RPMI7951 (cell line): ENCODE measurements at places on chromosomes 2 and 18. TPM values are rescaled to one million over a fixed set of nuclear protein-coding genes. Genes with fewer than 3 reads are reported as not detected.

- no peak for DNase-seq
Observed at GRCh38 chr18:11749305-11749704, 60.2 kb downstream of the GNAL start.

DNA sequence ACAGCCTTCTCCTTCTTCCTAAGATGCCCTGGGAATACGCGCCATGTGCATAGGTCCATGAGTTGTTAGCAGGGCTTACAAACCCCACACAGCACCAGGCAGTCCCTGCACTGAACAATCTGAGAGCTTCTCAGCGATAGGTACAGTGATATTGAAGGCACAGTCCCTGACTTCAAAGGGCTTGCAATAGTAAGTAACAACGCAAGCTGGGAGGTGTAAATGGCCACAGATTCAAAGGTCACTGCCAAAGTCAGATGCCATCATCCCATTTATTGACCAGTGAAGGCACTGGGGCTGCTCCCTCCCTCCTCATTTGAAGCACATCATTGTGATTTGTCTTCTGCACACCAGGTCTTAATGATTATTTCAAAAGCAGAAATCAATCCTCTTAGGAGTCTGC, 541 bp upstream of the SCYGR3 start:
- DNase-seq = no peak

GRCh38 chr2:225192869-225193268, 150.6 kb upstream of the DOCK10 start:
- no peak for DNase-seq

- no peak for DNase-seq
Observed at GRCh38 chr2:24115057-24115456, 8.1 kb downstream of the PFN4 start.

GRCh38 chr2:10289352-10289751, 13.4 kb upstream of the HPCAL1 start:
- DNase-seq = no peak

Gene IL37
- total RNA-seq = 0.36 and 0.49 TPM in 2 replicates

DNA sequence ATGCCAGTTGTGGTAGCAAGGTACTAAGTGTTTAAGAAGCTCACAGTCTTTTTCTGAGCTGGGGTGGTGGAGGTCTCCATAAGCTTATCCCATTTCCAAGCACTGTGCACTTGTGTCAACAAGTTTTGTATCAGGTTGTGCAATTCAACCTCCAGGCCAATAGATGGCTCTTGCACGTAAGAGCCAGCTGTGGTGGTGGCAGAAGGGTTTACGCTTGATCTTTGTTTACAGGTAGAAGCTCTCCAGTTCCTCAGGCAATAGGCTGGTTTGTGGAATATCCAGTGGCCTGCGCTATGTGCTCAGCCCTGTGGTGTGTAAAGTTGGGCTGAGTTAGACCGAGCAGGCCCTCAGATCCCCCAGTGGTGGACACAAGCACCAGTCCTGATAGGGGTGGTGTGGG, 89.7 kb upstream of the CNTNAP5 start:
- no peak for DNase-seq

DNA sequence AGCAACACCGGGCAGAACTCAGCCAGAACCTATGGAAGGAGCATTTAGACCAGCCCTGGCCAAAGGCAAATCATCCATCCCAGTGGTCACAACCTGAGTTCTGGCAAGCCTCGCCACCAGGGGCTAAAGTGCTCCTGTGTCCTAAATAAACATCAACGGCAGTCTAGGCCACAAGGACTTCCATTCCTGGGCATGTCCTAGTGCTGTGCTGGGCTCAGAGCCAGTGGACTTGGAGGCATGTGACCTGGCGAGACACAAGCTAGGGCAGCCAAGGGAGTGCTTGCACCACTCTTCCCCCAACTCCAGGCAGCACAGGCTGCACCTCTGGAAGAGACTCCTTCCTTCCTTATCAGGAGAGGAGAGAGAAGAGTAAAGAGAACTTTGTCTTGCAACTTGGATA, 69.0 kb downstream of the ST6GAL2 start:
- DNase-seq = peak; percentile 24

GRCh38 chr2:95298486-95299111, 1.5 kb downstream of the KCNIP3 start:
- DNase-seq = peak; percentile 81

- peak; percentile 50 for DNase-seq
Observed at GRCh38 chr2:25672494-25673299, 680 bp downstream of the DTNB start.

Gene BMP10
- total RNA-seq = not detected in 2 replicates

DNA sequence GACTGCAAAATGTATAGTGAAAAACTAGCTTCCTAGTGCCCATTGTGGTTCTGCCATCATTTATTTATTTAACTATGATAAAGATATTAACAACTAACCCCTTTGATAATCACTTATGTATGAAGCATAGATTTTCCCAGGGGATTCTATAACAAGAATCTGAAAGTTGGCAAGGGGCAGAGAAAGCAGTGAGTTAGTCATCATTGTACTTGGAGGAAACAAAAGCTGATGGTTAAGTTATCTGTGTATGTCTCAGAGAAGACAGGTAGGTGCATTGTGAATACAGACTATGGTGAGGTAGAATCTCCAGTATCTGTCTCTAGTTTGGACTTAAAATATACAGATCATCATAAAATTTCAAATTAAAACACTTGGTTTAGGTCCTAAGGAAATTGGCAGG, 2159.1 kb upstream of the CELF4 start:
- DNase-seq = no peak

DNA sequence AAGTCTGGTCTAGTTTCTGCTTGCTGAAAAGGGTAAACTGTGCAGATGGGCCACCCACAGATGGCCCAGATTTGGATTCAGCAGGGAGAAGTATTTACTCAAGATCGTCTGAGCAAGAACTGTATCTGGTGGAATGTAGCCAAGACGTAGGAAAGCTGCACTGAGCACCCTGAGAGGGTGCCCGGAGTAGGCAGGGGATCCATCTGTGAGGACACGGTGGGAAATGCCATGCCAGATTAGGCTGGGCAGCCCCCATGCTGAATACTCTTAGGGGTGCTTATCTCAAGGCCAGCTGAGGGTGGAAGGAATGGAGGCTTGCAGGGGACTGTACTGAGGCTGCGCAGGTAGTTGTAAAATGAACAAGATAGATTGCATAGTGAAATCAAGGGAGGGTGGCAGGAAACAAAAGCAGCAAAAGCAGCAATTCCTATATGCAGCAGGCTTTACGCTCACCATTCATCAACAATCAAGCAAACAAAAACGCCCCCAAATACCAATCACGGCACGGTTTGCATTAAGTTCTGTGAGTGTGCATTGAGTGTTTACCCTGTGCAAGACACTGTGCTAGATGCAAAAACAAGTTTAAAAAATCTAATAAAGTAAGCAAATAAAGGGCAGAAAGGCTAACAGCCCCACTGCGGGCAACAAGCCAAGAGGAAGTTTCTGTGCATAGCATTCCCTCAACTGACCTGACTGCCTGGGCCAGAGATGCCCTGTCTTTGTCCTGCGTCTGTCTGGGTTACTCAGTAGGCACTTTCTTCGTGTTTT, 32.2 kb upstream of the LPIN2 start:
- DNase-seq = no peak

Gene PLEK
- not detected in 2 replicates for total RNA-seq

GRCh38 chr2:134218930-134219658, 34.8 kb upstream of the MGAT5 start:
- DNase-seq = peak; percentile 27

- no peak for DNase-seq
Observed at GRCh38 chr18:79780547-79780946, 17.2 kb upstream of the KCNG2 start.

DNA sequence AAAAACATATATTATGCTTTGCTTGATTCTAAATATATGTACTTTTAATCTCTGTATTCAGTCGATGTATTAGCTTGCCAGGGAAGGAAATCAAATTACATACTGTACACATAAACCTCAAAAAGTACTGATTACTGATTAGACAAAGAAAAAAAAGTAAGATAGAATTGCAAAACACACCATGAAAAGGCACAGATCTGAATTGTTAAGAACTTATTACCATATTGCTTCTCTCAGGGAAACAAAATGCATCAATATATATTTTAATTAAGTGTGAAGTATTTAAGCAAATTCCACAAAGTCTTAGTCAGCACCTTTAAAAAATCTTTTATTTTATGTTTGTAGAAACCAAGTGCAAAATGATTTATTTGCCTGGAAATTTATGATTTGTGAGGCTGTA, 309.3 kb downstream of the RNF144A start:
- DNase-seq = no peak

DNA sequence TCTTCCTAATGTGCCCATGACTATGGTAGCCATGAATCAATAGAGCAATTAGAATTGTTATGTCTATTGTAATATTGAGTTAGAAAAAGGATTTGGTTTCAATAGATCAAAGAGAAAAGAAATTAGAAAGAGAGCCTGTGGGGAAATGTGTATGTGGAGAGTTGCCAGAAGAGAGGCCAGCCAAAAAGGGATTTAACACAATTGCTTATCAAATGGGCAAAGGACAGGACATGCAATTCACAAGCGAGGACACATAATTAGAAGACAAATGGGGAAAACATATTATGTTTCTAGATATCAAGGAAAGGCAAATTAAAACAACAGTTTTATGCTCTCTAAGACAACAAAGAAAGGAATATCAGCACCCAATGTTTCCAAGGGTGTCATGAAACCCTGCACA, 403.2 kb upstream of the KLHL29 start:
- DNase-seq = no peak

DNA sequence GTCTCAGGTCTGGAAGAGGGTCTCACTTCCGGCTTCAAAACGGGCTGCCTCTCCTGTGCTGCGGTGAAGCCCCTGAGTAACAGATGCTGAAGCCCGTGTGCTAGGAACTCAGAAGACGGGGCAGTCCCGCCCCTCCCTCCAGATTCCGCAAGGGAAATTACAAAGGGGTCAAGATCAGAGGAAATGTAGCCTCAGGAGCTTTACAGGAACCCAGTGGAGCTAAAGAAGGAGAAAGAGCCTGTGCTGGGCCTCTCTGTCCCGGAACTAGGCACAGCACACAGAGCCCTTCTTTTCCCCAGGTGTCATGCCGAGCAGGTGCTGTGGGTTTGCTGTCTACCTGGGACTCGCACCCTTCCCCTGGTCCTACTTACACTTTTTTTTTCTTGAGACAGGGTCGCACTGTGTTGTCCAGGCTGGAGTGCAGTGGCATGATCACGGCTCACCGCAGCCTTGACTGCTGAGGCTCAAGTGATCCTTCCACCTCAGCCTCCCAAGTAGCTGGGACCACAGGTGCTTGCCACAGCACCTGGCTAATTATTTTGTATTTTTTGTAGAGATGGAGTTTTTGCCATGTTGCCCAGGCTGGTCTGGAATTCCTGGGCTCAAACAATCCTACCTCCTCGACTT, 72.7 kb upstream of the MAP4K4 start:
- DNase-seq = no peak

- DNase-seq = peak; percentile 91
Observed at GRCh38 chr2:9637330-9637729, 6.5 kb upstream of the YWHAQ start.

DNA sequence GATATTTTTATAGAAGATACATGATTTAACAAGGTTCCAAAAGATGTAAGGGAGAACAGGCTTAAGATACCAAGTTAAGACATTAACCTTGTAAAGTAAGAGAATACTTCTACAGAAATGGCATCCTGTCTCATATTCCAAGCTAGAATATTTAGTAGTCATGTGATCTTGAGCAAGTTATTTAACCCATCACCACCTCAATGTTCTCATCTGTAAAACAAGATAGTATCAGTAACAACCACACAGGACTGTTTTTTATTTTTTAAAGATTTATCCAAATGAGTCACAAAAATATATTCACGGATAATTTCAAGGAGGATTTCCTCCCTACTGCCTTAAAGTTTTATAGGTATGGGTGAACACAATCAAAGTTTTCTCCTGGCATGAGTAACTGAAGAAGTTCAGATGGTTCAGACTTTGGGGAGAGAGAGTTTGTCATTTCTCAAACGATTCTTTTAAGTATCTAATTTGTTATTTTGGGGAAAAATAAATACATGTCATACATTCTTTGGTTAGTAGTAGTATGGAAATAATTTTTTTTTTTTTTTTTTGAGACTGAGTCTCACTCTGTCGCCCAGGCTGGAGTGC, 25.9 kb downstream of the ROCK1 start:
- no peak for DNase-seq

- DNase-seq = no peak
Observed at GRCh38 chr2:231009236-231009919, 13.5 kb downstream of the SPATA3 start.

GRCh38 chr2:112708968-112709367, 11.9 kb upstream of the NT5DC4 start:
- no peak for DNase-seq

Gene DOK6
- not detected in 2 replicates for total RNA-seq
